Left ventricle myocardium superior (tissue), 1 donor: ENCODE measurements at places on chromosomes 2 and 18. TPM values are rescaled to one million over a fixed set of nuclear protein-coding genes. Genes with fewer than 3 reads are reported as not detected.

GRCh38 chr2:222736301-222736700 is 64.8 kb downstream of the MOGAT1 start:
- DNase-seq = no peak

DNA sequence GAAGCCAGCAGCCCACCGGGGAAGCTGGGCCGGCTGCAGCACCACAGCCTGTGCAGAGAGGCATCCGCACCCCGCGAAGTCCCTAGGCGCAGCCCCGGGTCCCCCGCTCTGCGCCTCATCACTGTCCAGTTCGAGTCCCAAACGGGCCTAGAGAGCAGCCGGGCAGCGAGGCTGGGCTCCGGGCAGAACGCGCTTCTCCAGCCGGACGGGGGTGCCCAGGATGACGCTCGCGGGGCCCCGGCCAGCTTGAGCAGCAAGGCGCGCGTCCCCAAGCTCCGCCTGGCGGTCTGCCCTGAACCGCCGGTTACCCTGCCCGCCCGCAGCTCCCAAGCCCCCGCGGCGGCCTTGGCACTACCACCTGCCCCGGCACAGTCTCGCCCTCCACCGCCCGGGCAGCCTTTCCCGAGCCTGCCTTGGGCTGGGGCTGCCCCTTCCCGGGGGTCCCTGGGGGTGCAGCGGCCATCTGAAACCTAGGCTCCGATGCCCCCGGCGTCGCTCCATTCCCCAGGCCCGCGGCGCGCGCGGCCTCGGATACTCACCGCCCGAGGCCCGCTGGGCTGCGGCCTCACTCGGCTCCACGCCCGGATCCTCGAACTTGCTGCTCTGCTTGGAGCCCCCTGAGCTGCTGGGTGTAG is 591 bp downstream of the SLC16A14 start:
- peak; percentile 75 for DNase-seq

- DNase-seq = no peak
Measured at GRCh38 chr18:34991152-34991551, 50.1 kb upstream of the MAPRE2 start.

DNA sequence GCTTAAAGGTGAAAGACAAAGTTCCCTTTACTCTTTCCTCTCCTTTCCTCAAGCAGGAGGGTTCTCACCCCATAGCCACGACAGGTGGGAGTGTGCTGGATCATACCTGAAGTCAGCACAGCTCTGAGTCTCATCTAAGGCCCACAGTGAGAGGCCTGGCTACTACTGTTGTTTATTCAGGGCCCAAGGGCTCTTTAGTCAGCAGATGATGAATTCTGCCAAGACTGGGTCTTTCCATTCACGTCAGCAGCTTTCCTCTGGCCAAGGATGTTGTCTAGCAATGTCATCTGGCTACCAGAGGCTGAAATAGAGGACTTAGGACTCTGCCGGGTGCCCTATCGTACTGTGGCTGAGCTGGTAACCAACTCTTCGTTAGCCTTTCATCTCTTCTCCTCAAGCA is 308.4 kb upstream of the THUMPD2 start:
- no peak for DNase-seq

Gene SLC16A14
- total RNA-seq = 4.0 TPM

DNA sequence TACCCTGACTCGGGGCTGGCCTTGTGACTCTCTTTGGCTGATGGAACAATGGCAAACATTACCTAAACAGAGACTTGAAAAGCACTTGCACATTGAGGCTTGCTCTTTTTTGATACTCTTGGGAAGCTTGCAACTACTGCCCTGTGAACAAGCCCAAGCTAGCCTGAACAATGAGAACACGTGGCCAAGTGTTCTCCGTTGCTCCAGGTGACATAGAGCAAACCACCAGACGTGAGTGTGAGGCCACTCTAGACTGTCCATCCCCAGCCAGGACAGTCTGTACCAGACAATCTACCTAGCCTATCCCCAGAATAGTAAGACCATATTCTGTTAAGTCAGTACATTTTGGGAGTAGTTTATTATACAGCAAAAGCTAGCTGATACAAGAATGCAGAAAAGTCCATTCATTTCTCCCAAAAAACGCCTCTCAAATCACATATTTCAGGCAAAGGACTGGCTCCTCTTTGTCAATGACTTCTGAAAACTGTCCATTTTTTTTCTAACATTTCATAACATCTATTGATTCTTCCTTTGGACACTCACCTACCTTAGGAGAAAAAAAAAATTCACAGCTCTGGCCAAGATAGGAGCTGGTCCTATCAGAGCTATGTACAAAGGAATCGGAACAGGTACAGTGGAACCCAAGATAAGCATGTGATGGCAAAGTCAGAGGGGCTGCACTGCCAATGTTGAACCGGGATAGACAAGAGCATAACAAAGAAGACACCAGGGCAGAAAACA is 142.1 kb upstream of the PKDCC start:
- DNase-seq = no peak

GRCh38 chr2:96233436-96233835 is 24.8 kb upstream of the STARD7 start:
- DNase-seq = no peak
